ENCODE measurements at places on chromosomes 2 and 18.

DNA sequence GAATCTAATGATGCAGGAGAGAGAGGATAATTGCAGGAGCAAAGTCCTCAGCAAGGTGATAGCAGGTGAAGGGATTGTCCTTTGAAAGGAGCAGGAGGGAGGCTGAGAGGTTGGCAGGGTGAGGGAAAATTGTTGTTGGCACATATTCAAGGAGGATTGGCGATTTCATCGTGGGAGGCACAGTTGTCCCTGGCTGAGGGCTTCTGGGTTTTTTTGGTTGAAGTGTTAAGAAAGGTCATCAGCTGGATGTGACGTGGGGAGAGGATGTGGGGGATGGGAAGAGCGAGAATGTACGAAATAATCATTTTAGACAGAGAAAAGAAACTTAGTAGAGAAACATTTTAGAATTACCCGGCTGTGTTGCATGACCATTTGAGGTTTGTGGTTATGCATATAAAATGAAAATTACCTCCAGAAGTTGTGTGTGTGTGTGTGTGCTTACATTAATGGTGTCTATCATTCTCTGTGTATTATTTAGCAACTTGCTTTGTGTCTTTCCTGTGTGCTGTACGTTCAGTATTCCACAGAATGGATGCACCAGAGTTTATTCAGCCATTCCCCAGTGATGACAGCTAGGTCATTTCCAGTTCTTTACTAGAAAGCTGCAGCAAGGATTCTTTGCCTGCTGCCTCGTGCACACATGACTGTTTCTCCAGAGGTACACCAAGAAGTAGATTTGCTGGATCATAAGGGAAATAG, 67.6 kb downstream of the SDC1 start:
- no peak for DNase-seq

GRCh38 chr2:25524507-25524906, 148.9 kb downstream of the DTNB start:
- DNase-seq = no peak

DNA sequence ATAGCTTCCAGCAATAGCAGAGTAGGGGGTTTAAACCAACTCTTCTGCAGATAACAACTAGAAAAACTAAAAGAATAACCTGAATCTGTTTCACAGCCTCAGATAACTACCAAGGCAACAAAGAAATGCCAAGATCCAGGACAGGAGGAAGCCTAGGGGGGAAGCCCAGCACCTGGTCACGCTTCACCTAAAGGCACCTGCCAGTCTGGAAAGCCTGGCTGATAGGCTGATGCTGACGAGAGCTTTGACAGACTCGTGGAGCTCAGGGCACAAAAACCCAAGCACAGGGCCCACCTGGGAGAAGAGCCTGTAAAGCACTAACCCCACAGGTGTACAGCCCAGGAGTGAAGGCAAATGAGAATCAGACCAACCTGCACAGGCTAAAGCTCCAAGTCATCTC, 22.6 kb downstream of the EIPR1 start:
- DNase-seq = no peak

DNA sequence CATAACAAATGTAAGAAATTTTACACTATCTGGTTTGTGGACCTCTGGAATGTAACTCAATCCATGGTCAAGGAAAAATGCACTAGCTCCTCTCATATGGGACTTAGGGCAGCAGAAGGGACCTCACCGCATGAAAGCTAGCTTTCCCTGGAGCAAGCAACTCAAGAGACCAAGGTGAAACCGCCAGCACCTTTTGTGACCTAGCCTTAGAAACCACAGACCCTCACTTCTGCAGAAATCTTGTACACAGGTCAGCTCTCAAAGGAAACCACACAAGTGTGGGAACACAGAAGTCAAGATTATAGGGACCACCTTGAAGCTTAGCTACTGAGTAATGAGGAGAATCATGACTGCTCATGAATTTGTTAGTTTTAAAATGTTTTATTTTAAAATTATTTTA, 222.5 kb downstream of the DLGAP1 start:
- DNase-seq = no peak

GRCh38 chr18:31658670-31659575, 25.5 kb downstream of the B4GALT6 start:
- no peak for DNase-seq

DNA sequence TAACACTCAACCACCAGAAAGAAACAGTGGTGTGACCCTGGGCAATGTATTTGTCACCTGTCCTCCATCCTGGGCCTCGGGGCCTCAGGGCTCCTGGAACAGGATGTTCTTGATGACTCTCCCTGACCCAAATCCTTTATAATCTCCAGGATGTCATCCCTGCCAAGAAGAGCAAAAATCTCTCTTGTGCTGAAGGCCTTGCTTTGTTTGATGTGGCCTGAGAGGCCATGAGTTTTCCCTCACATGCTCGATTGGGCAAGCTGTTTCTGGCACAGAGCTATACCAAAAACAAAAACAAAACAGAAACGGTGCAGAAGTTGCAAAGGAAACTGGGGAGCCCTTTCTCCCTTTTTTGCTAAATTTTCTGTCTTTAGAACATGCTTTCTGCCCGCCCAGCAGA, 35.7 kb upstream of the ST3GAL5 start:
- DNase-seq = peak; percentile 94

DNA sequence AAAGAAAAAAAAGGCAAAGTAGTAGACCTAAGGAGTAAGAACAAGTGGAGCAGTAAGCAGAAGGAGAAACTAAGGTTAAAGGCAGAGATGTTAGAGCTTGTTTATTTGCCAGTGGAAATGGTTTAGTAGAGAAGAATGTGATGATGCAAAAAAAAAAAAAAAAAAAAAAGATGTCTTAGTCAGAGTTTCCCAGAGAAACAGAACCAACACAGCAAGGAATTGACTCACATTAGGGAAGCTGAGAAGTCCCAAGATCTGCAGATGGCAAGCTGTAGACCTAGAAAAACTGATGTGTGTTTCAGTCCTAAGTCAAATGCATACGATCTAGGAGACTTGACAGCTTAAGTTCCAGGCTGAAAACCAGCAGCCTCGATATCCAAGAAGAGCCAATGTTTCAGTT, 1548.8 kb upstream of the LRRTM1 start:
- DNase-seq = no peak

GRCh38 chr2:83689402-83689801, 769.7 kb downstream of the SUCLG1 start:
- DNase-seq = no peak

GRCh38 chr2:10919410-10919770, 7.7 kb downstream of the KCNF1 start:
- no peak for DNase-seq

DNA sequence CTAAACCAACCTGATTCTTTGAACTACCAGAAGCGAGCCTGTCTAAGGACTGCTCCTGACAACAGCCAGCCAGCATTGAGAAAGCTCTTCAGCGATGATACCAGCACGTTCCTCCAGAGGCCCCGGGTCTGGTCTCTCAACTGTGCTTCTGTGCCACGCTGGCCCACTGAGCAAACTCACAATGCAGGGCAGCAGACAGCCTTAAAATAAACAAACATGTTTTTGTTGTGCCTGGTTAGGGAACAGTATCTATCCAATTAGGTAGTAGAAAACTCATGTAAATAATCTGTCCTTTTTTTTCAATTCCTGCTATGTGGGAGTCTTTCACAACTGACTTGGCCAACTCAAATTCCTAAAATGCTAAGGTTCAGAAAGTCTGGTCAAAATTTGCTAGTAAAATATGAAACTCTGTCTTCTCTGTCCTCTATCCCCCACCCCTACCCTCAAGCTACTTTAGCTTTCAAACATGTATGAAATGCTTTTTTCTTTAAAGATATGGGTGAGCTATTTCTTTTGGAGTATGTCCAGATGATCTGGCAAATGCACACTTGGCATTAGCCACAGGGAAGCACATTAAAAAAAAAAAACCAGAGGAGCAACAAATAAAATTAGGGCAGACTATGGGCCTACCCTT, 21.4 kb upstream of the EML4 start:
- peak; percentile 62 for DNase-seq

- DNase-seq = no peak
These were observed 184.6 kb downstream of the ZFP36L2 start for GRCh38 chr2:43041661-43042360.

GRCh38 chr2:164655336-164655735, 34.1 kb upstream of the GRB14 start:
- DNase-seq = no peak

DNA sequence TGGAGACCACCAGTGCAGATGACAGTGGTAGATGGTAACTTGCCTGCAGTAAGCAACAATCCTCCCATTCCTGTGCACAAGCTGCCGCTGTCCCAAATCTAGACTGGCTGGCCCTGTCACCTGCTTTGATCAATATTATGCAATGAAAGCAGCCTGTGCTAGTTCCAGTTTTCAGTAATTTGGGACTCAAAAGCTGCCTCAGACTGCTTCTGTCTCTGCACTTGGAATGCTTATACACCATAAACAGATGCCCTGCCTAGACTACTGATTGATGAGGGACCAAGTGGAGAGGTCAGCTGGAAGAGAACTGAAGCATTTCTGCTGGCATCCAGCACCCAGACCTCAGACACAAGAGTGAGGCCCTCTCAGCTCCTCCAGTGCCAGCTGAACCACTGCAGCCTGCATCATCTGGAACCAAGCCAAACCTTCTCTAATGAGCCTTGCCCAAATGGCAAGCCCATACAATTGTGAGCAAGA, 24.9 kb downstream of the CCBE1 start:
- no peak for DNase-seq

DNA sequence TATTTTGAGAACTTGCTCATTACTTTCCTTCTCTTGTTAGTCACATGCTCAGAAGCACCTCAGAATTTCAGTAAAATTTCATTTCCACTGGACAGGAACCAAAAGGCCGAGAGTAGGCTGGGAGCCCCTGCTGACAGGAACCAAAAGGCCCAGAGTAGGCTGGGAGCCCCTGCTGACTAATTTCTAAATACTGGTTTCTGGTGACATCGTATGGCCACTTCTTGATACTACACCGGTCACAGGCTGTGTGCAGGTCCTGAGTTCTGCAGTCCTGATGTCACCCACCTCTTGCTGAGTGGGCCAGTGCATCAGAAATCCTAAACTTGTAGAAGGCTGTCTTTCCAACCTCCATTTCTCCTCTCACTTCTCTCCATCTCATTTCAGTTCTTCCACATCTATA, 17.7 kb upstream of the EN1 start:
- no peak for DNase-seq

- DNase-seq = peak; percentile 27
These were observed 76.2 kb downstream of the CHRNA1 start for GRCh38 chr2:174688079-174688478.

DNA sequence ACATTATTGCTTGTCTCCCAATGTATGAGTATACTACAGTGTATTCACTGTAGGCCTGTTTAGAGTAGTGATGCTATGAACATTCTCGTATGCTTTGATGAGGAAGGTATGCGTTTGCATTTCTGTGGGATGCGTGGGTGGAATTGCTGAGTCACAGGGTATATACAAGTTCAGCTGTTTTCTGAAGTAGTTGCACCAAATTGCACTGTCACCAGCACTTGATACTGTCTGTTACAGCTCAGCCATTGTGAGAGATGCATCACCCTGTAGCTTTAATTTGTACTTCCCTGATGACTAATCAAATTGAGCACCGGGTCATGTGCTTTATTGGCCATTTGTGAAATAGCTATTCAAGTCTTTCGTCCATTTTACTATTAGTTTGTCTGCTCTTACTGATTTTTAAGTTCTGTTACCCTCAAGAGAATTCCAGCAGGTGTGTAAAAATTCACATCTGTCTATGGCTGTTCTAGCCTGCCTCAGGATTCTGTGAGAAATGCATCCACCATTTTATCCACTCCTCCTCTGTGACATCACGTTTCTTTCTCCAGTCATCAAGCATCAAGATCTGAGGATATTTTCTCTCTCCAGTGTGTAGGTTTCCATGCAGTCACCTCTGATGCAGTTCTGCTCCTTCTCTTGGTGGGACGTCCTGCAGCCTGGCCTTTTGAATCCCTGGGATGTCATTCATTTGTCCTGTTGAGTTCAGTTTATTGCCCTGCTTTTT, 72.5 kb downstream of the DGKD start:
- DNase-seq = peak; percentile 51

DNA sequence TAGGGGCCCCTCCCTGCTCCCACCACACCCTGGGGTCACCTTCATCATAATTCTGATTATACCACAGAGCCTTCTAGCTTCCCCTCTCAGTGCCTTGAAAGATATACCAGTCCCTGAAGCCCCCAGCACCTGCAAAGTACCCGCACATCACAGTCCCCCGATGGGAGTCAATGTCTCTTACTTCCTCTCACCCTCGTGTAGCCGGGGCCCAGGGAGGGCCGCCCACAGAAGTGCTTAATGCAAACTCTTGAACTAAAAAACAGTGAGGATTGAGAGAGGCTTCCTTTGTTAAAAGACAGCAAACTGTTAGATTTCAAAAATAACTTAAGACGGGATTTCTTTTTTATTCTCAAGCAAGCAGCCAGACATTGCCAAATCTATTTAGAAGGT, 76.5 kb downstream of the SFXN5 start:
- DNase-seq = no peak

DNA sequence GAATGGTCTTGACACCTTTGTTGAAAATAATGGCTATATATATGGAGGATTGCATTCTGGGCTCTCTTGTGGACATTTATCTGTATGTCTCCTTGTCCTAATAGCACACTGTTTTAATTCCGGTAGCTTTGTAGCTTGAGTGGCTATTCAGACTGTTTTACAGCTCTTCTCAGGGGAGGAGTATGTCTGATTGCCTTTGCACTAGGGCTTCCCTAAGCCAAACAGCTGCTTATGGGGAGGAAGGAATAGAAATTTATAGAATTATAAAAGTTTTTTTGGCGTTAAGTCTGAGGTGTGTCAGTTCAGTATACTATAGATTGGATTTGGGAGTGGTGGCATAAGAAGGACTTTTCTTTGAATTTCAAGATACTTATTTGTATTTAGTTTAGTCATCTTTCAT, 12.6 kb downstream of the SEH1L start:
- DNase-seq = no peak

DNA sequence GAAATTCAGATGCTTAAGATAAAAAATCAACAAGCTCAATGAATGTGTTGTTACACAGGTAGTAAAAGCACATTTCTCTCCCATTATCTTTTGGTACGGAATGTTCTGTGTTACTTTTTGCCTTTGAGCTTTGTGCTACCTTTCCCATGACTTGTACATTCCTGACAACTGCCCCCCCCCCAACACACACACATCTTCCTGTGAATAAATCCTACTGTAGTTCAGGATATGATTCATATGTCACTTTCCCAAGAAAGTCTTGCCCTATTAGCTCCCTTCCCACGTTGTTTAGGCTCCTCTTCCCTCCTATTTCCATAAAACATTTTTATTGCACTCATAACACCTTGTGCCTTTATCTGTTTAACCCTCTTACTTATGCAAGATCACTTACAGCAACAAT, 442.6 kb upstream of the LRATD1 start:
- no peak for DNase-seq

GRCh38 chr2:28185153-28185552, 207.5 kb upstream of the FOSL2 start:
- no peak for DNase-seq

DNA sequence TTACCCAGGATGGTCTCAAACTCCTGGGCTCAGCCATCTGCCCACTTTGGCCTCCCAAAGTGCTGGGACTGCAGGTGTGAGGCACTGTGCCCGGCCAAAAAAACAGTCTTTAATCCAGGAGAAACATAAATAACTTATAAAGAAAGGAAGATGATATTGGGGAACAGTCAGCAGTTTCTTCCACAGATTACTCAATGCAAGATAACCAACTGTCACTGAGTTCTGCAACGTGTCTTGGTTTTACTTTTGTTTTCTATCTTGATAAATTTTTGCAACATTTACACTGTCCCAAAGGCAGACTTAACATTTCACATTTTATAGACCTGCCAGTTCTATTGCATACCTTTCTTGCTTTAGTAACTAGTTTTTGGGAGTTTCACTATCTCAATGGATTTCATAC, 71.1 kb downstream of the ANKRD44 start:
- DNase-seq = no peak

Data from foreskin melanocyte (primary cell).